ENCODE measurements at places on chromosomes 2 and 18. TPM values are rescaled to one million over a fixed set of nuclear protein-coding genes. Genes with fewer than 3 reads are reported as not detected.

DNA sequence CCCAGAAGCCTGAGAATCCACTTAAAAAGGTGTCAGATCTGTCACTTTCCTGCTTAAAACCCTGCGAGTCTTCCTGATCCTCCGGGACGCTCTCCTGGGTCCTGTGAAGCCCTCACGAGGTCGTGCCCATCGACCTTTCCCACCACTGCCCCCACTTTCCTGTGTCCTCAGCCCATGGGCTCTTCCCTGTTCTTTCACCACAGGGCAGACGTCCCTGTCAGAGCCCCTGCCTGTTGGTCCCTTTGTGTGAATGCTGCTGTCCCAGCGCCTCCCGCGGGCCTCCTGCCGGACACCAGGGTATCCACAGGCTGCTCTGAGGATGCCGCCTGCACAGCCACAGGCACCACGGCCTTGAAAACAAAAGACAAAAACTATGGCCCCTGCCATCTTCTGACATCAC is 125.6 kb downstream of the TMEM18 start:
- no peak for DNase-seq
- H3K4me3 ChIP-seq, result no peak overlapping the region
- no peak overlapping the region for H3K27ac ChIP-seq
- H3K36me3 ChIP-seq, result no peaks in the 10 kb centered on the region

DNA sequence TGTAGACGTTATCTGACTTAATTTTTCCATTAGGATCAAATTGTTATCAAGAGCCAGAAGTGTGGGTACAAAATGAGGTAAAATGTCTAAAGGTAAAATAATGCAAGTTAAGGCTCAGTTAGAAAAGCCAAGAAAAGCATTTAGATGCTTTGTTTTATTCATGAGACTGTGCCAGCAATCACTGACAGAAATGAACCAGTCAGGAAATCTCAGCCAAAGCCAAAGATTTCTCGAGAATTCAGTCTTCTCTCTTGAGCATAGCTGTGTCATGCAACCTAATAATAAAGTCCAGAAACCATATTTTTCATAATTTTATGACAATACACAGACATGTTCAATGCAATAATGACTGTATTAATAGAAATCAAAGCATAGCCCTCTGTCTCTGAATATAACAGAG is 43.5 kb upstream of the ZNF397 start:
- H3K4me1 ChIP-seq, result no peaks in the 10 kb centered on the region
- no peaks in the 10 kb centered on the region for H3K36me3 ChIP-seq
- no peaks in the 10 kb centered on the region for H3K27me3 ChIP-seq
- H3K4me3 ChIP-seq, result no peak overlapping the region
- H3K27ac ChIP-seq, result no peak overlapping the region
- DNase-seq, result no peak

GRCh38 chr18:49565612-49566011 is 3.8 kb downstream of the LIPG start:
- H3K36me3 ChIP-seq, result no peaks in the 10 kb centered on the region
- H3K27me3 ChIP-seq, result peaks cover 52% of the 10 kb centered on the region
- H3K4me1 ChIP-seq, result peaks cover 28% of the 10 kb centered on the region
- no peak overlapping the region for H3K27ac ChIP-seq

- no peaks in the 10 kb centered on the region for H3K4me1 ChIP-seq
- no peak overlapping the region for H3K4me3 ChIP-seq
- DNase-seq, result no peak
- no peaks in the 10 kb centered on the region for H3K36me3 ChIP-seq
- H3K27ac ChIP-seq, result no peak overlapping the region
Observed at GRCh38 chr18:50869150-50869549, 9.8 kb upstream of the ME2 start.

GRCh38 chr2:139454251-139454650 is 674.1 kb upstream of the NXPH2 start:
- H3K4me1 ChIP-seq, result no peaks in the 10 kb centered on the region
- no peaks in the 10 kb centered on the region for H3K36me3 ChIP-seq
- no peaks in the 10 kb centered on the region for H3K27me3 ChIP-seq
- no peak for DNase-seq
- no peak overlapping the region for H3K4me3 ChIP-seq

The PCARE gene
- total RNA-seq, result not detected
